ENCODE measurements at places on chromosomes 2 and 18. TPM values are rescaled to one million over a fixed set of nuclear protein-coding genes. Genes with fewer than 3 reads are reported as not detected.
A peak's percentile ranks its signal among the peaks of the same experiment; 100 is the strongest.

GRCh38 chr2:47916412-47916811 is 10.1 kb upstream of the FBXO11 start:
- no peak for DNase-seq

GRCh38 chr18:75053028-75053629 is 155.8 kb downstream of the PTGR3 start:
- DNase-seq = no peak

GRCh38 chr18:64402636-64403035 is 253.7 kb upstream of the LINC00305 start:
- no peak for DNase-seq

DNA sequence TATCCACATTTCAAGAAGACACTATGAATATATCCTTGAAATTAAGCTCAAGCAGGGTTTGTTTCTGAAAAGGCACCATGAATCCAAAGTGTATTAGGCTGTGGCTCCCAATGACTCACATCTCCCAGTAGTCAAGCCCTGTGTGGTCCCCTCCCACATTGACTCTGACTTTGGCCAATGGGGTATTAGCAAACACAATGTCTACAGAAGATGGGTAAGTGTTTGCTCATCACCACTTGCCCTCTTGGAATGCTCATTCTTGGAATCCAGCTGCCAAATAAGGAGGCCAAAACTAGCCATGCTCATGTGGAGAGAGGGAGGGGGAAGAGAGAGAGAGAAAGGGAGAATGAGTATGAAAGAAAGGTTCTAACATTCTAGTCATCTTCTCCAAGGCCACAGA is 490.0 kb downstream of the TXNL1 start:
- DNase-seq = peak; percentile 97

DNA sequence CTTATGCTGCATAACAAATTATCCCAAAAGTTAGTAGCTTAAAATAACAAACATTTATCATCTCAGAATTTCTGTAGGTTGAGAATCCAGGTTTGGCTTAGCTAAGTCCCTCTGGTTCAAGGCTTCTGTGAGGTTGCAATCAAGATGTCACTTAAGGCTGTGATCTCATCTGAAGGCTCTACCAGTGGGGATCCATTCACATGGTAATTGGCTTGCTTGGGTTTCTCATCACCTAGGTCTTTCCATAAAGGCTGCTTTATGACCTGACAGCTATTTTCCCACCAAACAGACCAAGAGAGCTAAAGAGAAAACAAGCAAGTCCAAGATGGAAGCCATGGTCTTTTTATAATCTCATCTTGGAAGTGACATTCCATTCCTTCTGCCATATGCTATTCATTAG is 137.3 kb downstream of the DTNA start:
- no peak for DNase-seq

GRCh38 chr2:133004623-133005022 is 334.6 kb upstream of the LYPD1 start:
- DNase-seq = no peak

GRCh38 chr2:100666996-100667395 is 104.2 kb downstream of the PDCL3 start:
- no peak for DNase-seq

DNA sequence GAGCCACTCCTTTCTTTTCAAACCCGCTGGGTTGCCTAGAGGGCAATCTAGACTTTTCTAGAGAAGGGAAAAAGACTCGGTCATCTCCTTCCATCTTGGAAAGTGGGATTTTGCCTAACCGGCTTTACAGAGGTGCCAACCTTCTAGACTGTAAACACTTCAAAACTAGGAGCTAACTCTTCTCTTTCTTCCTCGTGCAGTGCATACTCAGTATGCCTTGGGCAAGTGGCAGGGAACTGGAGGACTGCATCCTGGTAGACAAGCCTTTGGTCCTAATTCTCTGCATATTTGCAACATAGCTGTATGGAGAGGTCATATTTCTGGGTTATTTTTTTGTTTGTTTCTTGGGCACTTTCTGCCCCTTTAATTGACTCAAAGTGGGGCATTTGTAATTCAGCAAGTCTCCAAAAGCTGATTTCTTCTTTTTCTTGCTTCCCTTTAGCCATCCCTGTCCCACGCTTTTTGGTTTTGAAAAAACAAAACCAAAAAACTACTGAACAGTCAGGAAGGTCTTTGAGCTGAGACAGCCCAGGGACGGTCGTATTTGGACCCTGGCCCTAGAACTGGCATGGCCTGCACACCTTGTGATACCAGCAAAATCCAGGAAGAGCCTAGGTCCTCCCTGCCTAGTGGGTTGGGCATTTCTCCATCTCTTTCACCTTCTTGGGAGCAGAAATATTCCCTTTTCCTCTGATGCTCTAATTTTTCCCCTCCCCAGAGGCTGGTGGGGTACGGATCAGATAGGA is 5.8 kb upstream of the GATA6 start:
- no peak for DNase-seq

GRCh38 chr2:139492131-139492680 is 712.0 kb upstream of the NXPH2 start:
- no peak for DNase-seq

DNA sequence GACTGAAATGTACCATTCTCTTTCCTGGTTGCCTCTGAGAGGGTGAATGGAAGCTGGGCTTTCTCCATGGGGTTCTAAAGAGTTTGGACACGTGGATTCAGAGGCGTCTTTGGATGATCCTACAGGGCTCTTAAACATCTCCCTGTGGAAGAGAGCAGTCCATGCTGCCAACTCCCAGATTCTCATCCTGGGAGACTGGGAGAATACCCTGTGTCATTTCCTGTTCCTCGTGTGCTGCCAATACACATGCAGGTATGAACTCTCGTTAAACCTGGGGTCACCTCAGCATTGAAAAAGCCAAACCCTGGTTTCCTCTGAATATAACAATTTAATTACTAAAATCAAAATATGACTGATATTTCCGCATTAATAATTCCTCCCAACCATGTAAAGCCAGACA is 73.3 kb upstream of the NT5C1B start:
- no peak for DNase-seq

The HADHA gene
- total RNA-seq = 111 TPM

The LAMA1 gene
- total RNA-seq = 11.4 TPM

The AMMECR1L gene
- total RNA-seq = 14.0 TPM
